Umbilical cord (tissue), 2 donors: ENCODE measurements at places on chromosomes 1 and 21.

- DNase-seq = no peak
Measured at GRCh38 chr1:244802041-244802440, 33.4 kb upstream of the COX20 start.

DNA sequence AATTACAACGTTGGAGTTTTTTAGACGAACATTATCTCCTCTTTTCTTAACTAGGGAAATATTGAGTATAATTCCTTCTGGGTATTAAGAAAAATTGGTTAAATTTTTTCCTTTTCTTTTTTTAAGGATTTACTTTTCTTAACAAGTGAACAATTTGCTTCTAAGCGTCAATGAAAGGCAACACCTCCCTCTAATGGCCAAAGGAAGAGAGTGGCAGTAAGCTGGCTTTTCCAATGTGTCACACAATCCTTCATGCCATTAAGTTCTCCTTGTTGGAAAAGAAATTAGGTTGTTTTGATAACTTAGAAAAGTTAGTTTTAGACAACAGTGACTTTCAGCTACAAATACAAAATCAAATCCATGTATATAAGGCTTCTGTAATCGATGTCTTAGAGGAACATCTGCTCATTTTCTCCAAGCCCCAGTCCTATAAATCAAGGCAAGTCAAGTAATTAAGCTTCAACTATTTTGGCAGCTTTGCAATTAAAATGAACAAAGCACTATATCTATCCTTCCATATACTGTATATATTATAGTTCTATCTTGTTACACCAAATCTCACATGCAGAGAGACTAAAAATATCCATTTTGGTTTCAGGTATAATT is 62.8 kb downstream of the EDEM3 start:
- DNase-seq = peak; percentile 59

DNA sequence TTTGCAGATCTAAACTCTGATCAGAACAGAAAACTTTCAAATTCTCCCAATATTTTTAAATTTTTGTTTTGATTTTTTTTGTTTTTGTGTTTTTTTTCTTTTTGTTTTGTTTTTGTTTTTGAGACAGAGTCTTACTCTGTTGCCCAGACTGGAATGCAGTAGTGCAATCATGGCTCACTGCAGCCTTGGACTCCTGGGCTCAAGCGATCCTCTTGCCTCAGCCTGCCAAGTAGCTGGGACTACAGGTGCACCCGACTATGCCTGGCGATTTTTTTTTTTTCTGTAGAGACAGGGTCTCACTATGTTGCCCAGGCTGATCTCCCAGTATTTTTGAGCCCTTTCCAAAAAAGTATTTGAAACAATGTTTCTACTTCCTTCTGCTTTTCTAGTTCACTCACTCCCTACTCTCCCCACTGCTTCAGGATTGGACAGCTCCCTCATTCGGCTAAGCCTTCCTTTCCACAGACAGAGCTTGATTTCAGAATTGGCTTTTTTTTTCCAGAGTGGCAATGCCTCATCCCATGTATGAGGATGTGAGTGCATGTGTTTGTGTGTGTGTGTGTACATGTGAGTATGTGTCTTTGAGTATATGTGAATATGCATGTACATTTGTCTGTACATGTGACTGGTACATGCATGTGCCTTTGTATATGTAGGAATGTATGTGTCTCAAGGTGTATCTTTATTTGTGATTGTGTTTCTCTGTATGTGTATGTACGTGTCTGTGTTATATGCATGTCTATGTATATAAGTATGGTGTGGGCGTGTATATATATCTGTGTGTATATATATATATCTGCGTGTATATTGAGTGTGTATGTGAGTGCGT is 11.9 kb downstream of the LHX4 start:
- DNase-seq = no peak

GRCh38 chr1:2267862-2268261 is 39.7 kb downstream of the SKI start:
- DNase-seq = no peak

DNA sequence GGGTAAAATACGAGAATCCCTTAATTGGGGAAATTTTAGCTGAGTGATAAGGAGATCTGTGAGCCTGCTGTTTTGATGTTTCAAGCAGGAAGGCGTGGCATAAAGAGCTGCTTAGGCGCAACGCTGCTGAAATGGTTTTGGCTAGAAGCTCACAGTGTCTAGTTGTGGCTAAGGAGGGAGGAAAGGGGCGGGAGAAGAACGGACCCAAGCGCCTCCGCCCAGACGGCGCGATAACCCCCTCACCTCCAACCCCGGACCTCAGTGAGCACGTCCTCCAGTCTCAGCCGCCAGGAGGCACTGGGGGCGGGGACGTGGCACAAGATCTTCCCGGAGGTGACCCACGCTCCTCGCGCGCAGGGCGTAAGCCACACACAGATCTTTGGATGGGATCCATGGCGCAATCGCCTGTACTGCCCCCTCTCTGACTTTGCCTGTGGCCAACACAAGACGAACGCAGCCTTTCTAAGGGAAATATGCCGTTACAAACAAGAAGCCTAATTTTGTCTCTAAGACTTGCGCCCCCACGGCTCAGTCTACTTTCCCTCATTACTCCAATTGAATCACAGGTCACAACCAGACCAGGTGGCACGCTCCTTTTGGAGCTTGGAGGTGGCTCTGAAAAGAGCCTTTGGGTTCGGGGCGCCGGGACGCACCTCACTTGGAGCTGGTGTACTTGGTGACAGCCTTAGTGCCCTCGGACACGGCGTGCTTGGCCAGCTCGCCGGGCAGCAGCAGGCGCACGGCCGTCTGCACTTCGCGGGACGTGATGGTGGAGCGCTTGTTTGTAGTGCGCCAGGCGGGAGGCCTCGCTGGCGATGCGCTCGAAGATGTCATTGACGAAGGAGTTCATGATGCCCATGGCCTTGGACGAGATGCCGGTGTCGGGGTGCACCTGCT is 23.4 kb upstream of the RNF187 start:
- DNase-seq = no peak
